ENCODE measurements at places on chromosomes 11 and 22. TPM values are rescaled to one million over a fixed set of nuclear protein-coding genes. Genes with fewer than 3 reads are reported as not detected.

DNA sequence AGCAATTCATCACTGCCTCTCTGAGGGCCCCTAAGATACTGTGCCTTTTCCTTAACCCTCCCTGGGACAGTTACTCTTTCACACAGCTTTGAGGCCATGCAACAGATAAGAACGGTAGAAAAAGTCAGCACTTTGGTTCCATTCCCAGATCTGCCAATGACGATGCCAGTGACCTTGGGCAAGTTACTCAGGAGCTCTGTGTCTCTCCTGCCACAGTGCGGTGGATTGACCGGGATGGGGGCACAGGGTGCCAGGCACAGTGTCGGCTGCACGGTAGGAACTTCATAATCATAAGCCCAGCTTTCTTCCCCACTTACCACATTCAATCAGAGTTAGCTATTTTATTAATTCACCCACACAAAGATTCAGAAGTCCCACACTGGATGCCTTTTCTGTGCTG lies 1041.8 kb downstream of the TBC1D22A start:
- H3K27me3 ChIP-seq: no peaks in the 10 kb centered on the region
- no peak for DNase-seq
- no peaks in the 10 kb centered on the region for H3K36me3 ChIP-seq
- H3K4me1 ChIP-seq: no peaks in the 10 kb centered on the region
- H3K27ac ChIP-seq: no peak overlapping the region

DNA sequence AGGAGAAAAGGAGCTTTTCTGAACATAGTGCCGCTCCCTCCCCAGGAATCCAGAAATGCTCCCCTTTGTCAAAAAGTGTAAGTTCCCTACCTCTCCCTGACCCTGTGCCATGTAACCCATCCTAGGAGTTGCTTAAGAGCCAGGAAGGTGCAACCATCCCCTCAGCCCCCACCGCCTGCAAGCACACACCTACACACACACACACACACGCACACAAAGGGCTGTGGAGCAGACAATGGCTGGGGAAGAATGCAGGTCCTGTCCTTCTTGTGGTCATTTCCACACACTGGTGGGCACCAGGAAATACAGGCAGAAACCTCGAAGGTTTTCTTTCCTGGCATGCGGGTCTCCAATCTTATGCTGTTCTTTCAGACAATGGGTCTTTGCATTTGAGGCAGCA lies 1.2 kb downstream of the P2RX3 start:
- peaks cover 6% of the 10 kb centered on the region for H3K36me3 ChIP-seq
- peaks cover 18% of the 10 kb centered on the region for H3K4me1 ChIP-seq
- H3K27me3 ChIP-seq: peaks cover 9% of the 10 kb centered on the region
- no peak overlapping the region for H3K4me3 ChIP-seq

DNA sequence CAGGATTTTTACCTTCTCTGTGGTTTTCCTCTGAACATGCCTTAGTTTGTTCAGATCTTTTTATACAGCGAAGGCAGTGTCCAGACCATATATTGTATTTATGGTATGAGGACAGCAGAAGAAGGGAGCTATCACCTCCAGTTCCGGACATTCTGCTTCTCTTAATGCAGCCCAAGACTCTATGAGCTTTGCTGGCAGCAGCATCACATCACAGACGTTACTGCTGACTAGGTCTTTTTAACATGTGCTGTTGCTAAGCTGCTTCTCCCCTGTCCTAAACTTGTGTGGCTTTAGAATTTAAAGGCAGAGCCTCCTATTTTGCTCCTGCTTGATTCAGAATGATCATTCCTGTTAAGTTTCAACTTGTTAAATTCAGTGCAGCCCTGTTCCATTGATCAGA lies 13.4 kb downstream of the MICAL2 start:
- DNase-seq: no peak
- no peaks in the 10 kb centered on the region for H3K27me3 ChIP-seq
- H3K4me3 ChIP-seq: no peak overlapping the region
- peaks cover 3% of the 10 kb centered on the region for H3K36me3 ChIP-seq

GRCh38 chr11:39374963-39375698 lies 2084.3 kb downstream of the LRRC4C start:
- peak; percentile 25 for DNase-seq
- no peak overlapping the region for H3K27ac ChIP-seq
- peaks cover 4% of the 10 kb centered on the region for H3K4me1 ChIP-seq
- no peaks in the 10 kb centered on the region for H3K27me3 ChIP-seq

RAG2 gene
- total RNA-seq: not detected
